ENCODE measurements at places on chromosomes 12 and 14.

DNA sequence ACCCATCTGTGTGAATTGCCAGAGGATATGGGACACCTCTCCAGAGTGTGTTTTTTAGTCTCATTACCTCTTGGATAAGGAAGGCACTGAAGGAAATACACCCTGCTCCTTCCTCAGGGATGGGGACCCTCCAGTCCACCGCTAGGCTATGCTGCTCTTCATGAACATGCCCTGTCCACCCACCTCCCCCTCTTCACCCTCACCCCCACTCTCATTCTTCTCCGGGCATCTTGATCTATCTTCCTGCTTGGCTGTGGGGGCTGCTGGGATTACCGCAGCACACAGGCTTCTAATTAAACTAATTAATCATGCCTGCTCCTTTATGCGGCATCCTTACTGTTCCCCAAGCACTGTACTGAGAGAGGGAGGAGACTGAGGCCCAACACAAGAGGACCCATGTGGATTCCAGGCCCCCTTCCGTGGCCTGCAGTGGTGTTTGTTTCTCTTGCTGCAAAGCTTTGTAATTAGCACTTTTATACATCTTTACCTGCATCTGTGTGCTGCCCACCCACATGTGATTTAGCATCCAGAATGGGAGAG, 7.6 kb upstream of the PDE1B start:
- DNase-seq: no peak

GRCh38 chr12:107642240-107642639, 43.4 kb upstream of the PWP1 start:
- no peak for DNase-seq

DNA sequence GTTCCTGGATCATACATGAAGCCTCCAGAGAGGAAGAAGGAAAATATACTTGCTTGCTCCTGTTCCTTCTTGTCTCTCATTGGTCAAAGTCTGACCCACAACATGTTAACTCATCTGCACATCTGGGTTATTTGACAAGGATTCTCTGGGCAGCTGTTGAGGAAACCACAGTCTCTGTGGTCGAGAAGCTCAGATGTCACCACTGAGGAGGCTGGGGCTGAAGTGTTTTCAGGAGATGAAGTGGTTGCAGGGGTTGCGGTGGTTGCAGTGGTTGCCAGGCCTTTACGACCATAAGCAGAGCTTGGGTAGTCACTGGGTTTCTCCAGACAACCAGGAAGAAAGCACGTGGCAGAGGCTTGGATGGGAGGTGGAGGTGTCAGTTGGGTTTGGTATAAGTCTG, 265.0 kb upstream of the LRIG3 start:
- no peak for DNase-seq

GRCh38 chr14:85061256-85061655, 468.7 kb upstream of the FLRT2 start:
- no peak for DNase-seq

DNA sequence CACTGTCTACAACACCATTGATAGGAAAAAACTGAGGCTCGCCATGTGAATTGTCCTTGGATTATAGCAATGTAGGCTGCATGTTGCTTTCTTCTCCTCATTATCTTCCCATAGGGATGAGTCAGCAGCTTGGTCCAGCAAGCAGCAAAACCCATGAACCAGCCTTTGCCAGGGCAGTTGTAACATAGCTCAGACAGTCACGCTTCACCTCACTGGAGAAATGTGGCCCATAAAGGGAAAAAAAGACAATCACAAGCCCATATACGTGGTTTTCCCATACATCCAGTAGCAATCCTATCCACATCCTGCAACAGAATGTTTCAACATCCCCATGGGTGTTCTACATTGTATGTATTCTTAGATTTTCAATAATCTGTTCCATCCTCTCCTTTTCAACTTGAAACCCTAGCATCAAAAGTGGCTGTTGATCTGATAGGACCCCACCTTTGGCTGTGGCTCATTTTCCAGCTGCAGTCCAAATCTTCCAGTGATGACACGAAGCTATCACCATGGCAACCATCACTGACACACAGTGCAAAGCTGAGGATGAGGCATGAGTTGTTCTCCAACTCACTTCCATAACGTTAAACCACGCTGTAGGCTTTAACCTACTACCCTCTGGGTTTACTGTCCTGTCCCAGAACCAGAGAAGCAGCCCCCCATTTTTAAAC, 34.0 kb downstream of the GRIN2B start:
- no peak for DNase-seq

DNA sequence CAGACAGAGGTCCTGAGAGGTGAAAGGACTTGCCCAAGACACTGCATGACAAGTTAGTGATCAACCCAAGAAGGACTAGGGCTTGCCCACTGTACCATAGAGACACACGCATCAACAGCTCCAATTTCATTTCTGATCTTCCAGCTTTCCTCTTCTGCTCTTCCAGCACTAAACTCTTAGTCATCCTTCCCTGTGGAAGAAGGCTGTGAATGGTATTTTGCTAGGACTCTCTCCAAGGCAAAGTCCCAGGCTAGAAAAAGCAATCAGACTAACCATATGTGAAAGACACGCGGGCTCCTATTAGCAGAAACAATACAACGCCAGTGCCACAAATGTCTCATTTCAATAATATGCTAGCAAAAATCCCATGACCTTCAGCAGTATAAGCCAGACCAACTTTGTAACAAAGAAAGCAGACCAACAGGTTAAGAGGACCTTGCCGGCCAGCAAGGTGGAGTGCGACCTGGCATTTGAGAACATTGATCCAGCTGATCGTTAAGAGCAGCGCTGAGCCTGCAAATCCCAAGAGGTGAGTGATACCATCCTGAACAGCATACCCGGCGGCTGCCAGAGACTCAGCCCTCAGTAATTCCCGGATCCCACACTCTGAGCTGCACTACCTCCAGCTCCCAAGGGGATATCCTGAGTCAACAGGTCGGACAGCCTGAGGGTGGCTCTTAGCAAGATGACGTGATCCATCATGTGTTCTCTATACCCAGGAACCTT, 132.5 kb downstream of the FOXN3 start:
- DNase-seq: no peak

GRCh38 chr12:64670019-64670418, 59.7 kb downstream of the RASSF3 start:
- DNase-seq: no peak

All from GDM1 (cell line).